ENCODE measurements at places on chromosomes 12 and 14.

DNA sequence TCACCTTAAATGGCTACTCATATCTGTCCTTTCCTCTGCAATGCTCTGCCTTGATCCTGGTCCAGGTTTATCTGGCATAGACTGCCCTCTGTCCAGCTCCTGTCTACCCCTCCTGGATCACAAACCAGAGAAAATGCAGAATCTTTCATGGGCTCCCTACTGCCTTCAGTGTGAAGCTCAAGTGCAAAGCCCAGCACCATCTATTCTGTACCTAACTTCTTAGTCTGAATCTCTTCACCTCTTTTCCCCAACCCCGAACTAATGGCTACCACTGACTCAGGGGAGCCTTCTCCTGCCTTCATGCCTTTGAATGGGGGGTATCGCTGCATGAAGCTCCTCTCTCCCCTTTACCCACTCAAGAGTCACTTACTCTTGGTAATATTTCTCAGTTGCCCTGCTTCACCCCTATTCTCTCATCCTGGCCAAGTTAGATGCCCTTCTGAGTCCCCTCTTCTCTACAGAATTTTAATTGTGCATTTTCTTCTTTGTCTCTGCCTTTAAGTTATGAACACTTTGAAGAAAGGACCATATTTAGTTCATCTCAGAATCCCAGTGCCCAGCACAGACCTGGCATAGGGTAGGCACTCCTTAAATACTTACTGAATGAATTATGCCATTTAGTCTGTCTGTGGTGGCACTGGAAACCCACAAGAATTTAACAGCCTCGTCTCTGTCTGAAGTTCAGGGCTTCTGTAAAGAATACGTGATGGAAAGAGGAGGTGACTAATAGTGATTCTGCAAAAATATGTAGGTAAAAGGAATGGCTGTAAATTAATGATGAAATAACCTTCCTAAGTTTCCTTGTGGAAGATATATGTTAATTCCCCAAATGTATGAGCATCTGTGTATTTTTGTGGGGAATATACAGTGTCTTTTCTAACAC is 191.3 kb upstream of the AMIGO2 start:
- DNase-seq, result no peak

- no peak for DNase-seq
Measured at GRCh38 chr12:40144023-40144422, 38.1 kb upstream of the SLC2A13 start.

GRCh38 chr14:23483236-23483854 is 13.8 kb downstream of the NGDN start:
- DNase-seq, result peak; percentile 30

- no peak for DNase-seq
Measured at GRCh38 chr12:98388126-98388525, 127.3 kb upstream of the TMPO start.

DNA sequence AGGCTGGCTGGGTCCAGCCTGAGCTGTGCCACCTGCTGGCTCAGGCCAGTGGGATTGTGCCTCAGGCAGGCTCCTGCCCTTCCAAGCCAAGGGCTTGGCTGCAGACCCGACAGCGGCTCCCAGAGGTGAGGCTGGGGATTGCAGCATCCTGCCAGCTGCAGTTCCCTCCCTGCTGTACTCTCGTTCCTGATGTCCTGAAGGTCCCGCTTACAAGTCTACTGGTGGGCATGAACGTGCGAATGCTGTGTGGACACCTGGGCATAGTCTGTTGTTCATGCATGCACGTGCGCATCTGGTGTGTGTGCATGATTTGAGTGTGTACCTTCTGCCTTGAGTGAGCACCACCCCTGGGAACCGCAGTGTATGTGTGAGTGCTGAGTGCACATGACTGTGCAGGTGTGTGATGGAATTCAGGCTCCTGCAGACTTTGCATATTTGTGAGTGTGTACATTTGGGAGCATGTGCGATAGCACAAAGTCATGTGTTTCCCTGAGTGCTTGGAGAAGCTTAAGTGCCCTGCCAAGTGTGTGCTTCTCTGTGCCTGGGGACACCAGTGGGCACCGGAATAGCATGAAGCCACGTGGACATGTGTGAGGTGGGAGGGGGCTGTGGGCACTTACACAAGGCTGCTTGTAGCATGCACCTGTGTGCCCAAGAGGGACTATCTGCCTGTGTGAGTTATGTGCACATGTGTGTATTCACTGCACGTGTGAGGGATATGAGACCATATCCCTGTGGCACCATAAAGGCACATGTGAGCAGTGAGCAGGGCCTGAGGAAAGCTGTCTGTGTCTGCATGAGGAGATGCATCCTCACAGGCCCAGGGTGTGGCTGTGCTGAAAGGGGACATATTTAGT is 19.3 kb upstream of the KRT7 start:
- DNase-seq, result peak; percentile 89

DNA sequence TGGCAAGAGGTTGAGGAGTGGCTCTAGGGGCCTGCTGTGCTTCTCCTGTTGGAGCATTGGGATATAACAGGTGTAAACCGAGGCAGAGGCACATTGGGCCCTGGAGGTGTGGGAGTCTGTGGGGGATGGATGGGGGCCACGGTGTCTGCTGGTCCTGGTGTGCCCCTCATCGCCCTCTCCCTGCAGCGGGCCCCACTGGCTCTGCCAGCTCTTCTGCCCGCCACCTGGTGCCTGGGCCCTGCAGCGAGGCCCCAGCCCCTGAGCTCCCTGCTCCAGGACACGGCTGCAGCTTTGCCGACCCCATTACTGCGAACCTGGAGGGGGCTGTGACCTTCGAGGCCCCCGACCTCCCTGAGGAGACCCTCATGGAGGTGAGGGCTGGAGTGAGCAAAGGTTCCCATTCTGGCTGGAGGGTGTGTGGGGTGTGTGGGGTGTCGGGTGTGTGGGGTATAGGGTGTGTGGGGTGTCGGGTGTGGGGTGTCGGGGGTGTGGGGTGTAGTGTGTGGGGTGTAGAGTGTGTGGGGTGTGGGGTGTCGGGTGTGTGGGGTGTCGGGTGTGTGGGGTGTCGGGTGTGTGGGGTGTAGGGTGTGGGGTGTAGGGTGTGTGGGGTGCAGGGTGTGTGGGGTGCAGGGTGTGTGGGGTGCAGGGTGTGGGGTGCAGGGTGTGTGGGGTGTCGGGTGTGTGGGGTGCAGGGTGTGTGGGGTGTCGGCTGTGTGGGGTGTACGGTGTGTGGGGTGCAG is 10.6 kb upstream of the PUS1 start:
- no peak for DNase-seq

DNA sequence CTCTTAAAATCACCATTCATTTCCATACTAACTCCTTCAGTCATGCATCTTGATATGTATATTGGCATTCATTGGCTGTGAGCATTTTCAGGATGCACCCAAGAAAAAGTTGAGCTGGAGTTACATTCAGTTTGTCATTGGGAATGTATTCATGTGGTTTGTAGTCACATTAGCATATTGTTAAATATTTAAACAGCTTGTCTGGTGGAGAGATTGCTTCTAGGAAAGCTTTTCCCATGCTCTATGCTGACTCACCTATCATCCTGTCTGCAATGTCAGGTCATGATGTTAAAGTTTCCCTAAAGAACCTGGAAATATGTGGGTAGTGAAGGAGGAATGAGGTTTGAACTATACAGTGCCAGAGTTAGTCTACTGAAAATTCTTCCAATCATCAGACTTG is 583.6 kb downstream of the GALC start:
- no peak for DNase-seq

- DNase-seq, result no peak
Measured at GRCh38 chr12:11724888-11725311, 75.4 kb downstream of the ETV6 start.

GRCh38 chr12:41856228-41856627 is 288.4 kb downstream of the GXYLT1 start:
- no peak for DNase-seq

DNA sequence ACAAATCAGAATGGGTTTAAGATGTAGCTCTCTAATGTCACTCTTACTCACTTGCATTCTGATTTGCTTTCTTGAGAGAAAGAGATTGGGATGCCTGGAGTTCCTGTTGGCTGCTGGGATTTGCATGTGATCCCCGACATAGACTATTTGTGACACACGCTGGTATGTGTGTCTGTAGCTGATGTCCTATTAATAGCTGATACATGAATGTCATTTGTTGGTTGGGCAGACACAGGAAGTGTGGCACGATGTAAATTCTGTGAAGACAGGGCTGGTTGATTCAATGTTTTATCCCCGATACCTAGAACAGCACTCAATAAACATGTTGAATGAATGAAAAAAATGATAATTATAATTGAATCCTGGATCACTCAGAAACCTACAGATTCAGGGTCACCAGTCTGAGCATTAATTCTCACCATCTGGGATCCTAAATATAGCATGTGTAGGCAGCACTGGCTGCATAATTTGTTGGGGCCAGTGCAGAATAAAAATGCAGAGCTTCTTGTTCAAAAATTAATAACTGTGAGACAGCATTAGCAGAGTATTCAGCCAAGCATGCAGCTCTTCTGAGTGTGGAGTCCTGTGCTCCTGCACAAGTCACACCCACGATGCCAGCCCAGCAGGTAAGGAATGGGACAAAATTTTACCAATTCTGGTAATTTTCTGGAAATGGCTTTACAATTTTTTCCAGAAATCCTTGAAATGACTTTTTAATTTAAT is 35.5 kb upstream of the SOCS2 start:
- DNase-seq, result no peak

DNA sequence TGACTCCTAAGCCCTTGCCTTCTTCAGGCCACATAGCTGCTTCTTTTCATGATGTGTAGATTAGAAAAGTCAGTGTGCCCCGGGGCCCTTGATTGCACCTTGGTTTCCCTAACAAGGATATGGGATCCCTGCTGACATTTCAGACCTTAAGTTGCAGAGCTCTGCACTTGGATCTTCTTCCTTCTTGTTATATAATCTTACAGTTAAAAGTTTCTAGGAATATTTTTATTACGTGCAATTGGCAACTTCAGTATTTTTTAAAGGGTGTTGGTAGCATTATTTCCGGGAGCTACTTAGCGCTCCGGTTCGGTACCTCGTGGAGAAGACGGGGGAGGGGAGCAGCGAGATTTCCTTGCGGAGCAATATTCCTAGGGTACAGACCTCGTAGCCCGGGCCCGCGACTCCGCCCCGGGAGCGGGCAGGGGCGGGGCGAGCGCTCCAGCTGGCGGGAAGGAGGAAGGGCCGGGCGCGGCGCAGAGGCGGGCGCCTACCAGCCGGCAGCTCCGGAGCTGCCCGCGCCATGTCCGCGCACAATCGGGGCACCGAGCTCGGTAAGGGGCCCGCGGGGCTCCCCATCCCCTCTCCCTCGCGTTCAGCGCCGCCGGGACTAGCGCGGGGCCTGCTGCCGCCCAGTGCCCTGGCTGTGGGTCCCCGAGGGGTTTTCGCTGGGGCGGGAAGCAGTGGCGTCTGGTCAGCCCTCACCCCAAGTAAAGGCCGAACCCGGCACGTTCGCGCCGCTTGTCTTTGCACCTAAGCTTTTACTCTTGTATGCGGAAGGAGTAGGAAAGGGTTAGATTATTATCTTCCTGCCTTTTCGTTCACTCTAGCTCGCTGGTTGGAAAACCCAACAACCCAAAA is at the start of gene DERA:
Gene DERA, plus strand, starts transcription at position 469 of the 858 bp plus-strand sequence. Its CDS starts 52 bp downstream, at position 521.
- DNase-seq, result peak; percentile 90

DNA sequence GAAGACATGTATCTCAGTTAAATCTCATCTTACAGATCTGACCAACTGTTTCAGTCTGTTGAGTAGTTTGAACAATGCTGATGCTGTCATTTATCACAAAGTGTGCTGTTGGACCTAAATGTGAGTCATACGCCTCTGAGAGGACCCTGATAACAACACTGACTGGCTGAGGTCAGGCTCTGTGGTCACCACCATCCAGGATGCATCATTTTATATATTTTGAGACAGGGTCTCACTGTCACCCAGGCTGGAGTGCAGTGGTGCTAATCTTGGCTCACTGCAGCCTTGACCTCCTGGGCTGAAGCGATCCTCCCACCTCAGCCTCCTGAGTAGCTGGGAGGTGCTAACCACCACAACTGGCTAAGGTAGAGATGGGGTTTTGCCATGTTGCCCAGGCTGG is 181.0 kb upstream of the RGS6 start:
- DNase-seq, result no peak

DNA sequence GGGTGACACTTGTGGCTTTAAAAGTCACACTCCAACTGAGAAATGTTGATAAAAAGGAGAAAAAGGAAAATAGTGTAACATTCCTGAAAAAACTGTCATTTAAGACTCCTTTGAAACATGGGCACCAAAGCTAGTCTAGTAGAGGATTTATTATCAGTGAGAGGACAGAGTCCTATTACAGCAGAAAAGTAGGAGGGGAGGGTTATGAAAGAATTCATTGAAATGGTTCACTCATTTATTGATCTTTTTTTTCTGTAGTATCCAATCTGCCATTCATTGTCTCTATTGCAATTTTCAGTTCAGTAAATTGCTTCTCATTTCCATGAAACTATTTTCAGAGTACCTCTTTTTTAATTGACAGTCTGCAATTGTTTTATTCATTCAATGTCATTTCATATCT is 25.4 kb downstream of the PPM1A start:
- DNase-seq, result no peak

- no peak for DNase-seq
Measured at GRCh38 chr12:50638482-50638880, 125.4 kb upstream of the ATF1 start.

GRCh38 chr12:80400571-80400991 is 43.5 kb upstream of the PTPRQ start:
- no peak for DNase-seq

DNA sequence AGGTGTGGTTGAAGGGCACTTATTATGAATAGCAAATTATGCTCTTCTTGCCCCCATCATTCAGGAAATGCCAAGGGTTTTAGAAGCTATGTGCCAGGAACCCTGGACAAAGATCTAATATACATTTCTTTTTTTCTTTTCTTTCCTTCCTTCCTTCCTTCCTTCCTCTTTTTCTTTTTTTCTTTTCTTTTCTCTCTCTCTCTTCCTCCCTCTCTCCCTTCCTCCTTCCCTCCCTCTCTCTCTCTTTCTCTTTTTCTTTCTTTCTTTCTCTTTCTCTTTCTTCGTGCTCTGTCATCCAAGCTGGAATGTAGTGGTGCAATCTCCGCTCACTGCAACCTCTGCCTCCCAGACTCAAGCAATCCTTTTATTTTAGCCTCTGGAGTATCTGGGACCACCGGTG is 66.1 kb upstream of the CSRP2 start:
- no peak for DNase-seq

Measured in hepatocyte (in vitro differentiated cells).